ENCODE measurements at places on chromosomes 5 and 9. TPM values are rescaled to one million over a fixed set of nuclear protein-coding genes. Genes with fewer than 3 reads are reported as not detected.

DNA sequence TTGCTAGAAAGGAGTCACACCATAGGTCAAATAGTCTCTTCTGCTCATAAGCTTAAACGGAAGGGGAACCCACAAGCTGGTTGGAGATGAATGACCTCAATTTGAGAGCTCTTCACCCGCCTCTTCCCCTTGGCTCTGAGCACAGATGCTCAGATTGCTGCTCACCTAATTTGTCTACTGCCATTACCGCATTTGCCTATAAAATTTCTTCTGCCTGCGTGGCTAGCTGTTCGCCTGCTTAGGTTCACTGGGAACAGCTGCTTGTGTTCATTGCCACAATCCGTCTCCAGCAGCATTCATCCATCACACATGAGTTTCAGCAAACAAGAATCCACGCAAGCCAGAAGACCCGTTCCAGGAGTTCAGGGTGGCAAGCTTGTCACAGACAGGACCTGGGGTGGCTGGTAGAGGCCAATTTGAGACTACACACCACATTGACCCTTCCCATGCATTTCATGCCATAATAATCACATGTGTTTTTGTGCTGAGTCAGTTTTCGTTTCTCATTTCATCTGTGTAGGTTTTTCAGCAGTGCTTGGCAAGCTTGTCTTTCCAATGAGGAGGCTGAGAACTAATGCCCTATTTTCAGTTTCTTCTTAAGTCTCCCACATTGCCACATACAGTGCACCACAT is 50.2 kb upstream of the DNAH5 start:
- DNase-seq, result no peak

C9orf153 gene
- total RNA-seq, result 0.42 TPM

DNA sequence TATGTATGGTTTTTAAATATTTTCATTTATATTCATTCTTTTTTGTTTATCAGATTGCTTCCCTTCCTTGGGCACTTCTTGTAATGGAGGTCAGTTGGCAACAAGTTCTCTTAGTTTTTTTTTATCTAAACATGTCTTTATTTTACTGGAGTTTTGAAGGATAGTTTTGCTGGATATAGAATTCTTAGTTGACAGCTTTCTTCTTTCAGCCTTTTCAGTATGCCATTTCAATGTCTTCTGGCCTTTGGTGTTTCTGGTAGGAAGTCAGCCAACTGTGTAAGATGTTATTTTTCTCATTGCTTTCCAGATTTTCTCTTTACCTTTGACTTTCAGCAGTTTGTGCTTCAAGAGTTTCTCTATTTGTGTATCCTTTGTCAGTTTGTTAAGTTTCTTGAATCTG is 14.2 kb downstream of the SLC12A2 start:
- no peak for DNase-seq

DNA sequence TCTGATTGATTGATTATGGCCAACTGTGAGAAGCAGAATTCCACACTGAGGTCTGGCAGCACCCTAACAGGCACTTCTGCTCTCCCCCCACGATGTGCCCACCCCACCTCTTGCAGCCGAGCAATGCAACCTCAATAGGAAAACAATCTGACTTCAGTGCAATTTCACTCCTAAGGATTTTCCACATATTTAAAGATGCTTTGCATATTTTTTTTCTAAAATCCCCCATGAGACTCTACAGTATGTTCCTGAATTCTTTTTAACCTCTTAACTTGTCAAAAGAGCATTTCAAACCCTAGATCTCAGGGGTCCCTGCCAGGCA is 243.1 kb downstream of the AUH start:
- DNase-seq, result no peak

EQTN gene
- total RNA-seq, result not detected

SLC36A2 gene
- not detected for total RNA-seq

GRCh38 chr9:115240676-115241075 is 122.7 kb upstream of the TNC start:
- no peak for DNase-seq

LCN15 gene
- total RNA-seq, result not detected

GRCh38 chr9:2461892-2462291 is 159.7 kb upstream of the VLDLR start:
- DNase-seq, result no peak

- no peak for DNase-seq
Observed at GRCh38 chr5:10671041-10672008, 89.7 kb downstream of the DAP start.

GRCh38 chr9:27352457-27353165 is 55.7 kb upstream of the EQTN start:
- DNase-seq, result peak; percentile 43

CDH12 gene
- not detected for total RNA-seq

DNA sequence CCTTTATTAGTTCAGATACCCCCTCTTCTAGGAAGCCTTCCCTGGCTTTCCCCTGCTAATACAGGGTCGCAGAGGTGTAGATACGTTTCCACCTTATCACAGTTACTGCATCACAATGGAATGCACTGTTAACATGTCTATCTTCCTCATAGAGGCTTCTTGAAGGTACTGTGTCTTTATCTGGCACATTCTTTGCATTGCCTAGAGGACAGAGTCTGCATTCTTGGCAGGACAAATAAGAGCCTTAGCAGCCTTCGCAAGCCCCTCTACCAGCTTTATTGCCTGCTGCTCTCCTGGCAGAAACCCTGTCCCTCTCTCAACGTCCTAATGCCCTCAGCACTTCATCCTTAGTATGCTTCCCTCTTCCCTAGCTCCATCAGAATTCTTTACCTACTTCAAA is 31.6 kb downstream of the SLC1A3 start:
- no peak for DNase-seq

DNA sequence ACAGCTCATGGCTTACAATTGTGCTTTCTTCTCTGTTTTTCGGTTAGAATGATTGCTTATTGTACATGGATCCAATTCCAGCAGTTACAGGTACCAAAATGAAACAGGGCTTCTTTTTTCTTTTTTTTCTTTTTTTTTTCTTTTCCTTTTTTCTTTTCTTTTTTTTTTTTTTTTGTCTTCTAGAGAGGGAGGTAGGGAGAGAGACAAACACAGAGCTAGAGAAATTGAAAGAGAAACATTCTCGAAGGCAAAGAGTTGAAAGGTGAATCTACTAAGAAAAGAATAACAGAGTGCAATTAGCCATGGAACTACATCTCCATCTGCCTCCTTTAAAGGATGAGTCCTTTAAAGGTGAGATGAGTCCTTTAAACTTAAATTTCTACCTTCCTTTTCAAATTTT is 1.0 kb upstream of the EDIL3 start:
- DNase-seq, result no peak

POU5F2 gene
- total RNA-seq, result 1.1 TPM

- no peak for DNase-seq
Observed at GRCh38 chr9:88821033-88821745, 170.1 kb upstream of the S1PR3 start.

SPARC gene
- total RNA-seq, result not detected

DNA sequence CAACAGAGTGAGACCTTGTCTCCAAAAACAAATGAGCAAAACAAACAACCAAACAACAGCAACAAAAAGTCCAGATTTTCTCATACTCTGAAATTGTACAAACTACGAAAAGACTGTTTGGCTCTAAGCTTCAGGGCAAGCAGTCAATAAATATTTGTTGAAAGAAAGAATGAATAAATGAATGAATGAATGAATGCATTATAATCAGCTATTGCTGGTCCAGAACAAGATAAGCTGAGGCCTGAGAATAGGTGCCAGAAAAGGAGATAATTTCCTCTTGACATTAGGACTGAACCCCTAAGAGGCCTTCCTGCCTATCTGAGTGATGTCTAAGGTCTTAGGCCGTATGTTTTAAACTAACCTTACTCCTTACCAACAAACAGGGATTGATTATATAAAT is 99.2 kb upstream of the IL6ST start:
- no peak for DNase-seq

FUBP3 gene
- 36.4 TPM for total RNA-seq

DNA sequence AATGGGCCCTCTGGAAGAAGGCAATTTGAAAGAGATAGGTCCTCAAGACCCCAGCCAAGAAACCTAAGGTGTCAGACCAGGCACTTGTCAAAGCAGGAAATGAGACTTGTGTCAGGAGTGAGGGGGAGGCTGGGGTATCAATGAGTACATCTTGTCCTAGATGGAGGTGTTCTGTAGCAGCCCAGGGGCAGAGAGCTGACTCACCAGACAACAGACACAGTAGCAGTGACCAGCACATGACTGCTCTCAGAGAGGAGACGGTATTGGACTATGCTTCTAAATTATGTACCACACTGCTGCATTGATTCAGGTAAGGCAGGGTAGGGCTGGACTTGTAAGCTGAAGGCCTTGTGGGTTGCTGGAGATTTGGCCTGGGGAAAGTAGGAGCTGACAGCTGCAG is 551.2 kb upstream of the KLF4 start:
- no peak for DNase-seq

ARL14EPL gene
- not detected for total RNA-seq

RALGPS1 gene
- total RNA-seq, result 4.1 TPM

GRCh38 chr9:78565481-78565880 is 268.6 kb downstream of the PSAT1 start:
- DNase-seq, result no peak

- no peak for DNase-seq
Observed at GRCh38 chr9:85726737-85727136, 15.0 kb downstream of the AGTPBP1 start.

RELL2 gene
- total RNA-seq, result 36.9 TPM

GRCh38 chr9:14309403-14309802 is 4.5 kb downstream of the NFIB start:
- DNase-seq, result no peak

DNA sequence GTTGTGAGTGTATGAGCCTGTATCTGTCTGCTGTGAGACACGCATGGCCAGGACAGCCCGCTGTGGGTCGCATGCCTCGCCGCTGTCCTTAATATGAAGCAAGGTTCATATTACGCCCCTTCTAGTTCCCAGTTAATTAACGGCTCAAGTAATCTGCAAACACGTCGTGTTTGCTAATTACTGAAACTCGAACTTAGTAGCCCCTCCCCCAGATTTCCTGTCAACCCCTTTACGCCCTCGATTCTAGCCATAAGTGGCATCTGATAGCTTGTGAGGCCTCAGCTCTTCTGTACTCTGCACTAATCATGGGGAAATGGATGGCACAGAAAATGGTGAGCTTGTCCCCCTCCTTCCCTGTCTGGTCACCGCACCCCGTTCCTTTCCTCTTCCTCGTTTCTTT is 116.9 kb upstream of the OTULINL start:
- DNase-seq, result no peak

C5orf52 gene
- not detected for total RNA-seq

DNA sequence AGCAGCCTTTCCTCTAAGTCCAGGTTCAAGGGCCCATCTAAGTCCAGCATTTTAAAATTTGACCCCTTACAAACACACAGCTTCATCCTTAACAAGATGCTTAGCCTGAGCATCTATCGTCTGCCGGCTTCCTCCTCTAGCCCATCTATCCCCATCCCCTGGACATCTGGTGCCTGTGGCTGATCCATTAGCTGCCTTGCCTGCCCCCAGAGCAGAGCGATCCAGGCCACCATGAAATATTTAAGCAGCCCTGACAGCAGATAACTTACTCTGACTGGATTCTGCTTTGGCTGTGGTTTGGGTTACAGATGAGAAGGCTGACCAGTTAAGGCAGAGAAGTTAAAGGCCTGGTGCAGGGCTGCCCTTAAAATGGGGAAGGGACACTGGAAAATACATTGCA is 30.9 kb upstream of the CPEB4 start:
- DNase-seq, result no peak

- no peak for DNase-seq
Observed at GRCh38 chr5:37090781-37091180, 158.4 kb downstream of the CPLANE1 start.

GCNT4 gene
- total RNA-seq, result 1.9 TPM

DNA sequence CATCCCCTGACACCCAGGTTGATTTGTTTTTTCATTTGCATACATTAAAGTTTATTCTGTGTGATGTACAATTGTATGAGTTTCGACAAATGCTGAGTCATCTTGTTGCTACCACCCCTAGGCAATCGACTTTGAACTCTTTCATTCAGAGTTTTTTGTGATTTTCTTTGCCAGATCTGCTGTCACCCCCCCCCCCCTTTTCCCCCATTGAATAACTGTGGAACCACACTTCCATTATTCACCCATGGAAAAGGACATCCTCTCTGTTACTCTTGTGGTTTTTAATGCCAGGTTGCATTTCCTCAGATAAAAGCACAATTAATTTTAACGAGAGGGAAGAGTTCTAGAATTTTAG is 13.7 kb upstream of the FAM120AOS start:
- DNase-seq, result no peak

SMIM33 gene
- 0.65 TPM for total RNA-seq

ZNF462 gene
- not detected for total RNA-seq

URM1 gene
- total RNA-seq, result 79.9 TPM

ARID3C gene
- total RNA-seq, result 0.34 TPM

ACTBL2 gene
- total RNA-seq, result not detected

PCDHGB6 gene
- not detected for total RNA-seq

QRFP gene
- total RNA-seq, result not detected

GRCh38 chr5:115888027-115888426 is 46.3 kb downstream of the AP3S1 start:
- DNase-seq, result no peak

- DNase-seq, result no peak
Observed at GRCh38 chr9:35556776-35557175, 48.3 kb upstream of the TESK1 start.

ST8SIA4 gene
- total RNA-seq, result 37.5 TPM

DNA sequence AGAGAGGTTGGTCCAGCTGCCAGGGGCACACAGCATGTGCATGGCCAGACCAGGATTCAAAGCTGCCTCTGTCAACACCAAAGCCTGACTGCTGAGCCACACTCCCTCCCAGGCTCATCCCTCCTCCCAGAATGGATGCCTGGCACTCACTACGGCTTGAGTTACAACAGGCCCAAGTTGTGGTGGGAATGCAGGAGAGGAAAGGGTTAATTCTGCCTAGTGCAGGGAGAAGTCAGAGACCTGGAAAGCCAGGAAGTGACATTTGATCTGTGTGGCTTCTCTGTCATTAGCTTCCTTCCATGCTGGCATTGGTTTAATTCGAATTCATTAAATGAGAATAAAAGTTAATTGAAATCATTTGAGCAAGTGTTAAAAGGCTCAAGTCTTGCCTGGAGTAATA is 150.0 kb downstream of the NSG2 start:
- DNase-seq, result no peak

DNA sequence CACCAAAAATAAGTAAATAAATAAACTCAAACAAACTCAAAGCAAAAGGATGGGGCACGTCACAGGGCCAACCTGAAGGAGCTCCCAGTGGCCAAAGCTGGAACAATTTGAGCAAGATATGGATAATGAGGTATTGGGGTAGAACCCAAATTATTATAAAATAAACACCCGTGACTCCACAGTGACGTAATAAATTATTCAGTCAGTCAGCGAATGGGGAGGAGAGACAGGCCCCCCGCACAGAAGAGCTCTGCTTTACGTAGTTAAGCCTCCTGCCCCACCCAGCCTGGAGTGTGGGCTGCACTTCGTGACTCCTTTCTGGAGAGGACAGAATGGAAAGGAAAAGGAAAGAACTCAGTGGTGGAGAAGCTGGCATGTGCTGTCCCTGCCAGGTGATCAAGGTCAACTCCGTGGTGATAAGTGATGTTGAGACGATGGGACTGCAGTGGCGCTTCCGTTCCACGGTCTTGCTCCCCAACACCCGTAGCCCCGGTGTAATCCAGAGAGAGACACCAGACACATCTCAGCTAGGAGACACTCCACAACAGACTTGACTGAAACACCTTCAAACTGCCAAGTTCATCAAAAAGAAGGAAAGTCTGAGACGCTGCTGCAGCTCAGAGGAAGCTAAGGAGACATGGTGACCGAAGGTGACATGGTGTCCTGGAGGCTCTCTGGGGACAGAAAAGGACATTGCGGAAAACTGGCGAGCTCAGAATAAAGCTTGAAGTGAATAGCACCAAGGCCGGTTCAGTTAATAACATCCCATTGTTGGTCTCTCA is 83.3 kb upstream of the COL5A1 start:
- DNase-seq, result no peak

TMEM232 gene
- 0.47 TPM for total RNA-seq
